Stimulated activated CD8-positive, alpha-beta memory T cell treated with anti-CD3 and anti-CD28 coated beads, Interleukin-7, amount 100 ng/mL, for 4 hours (primary cell): ENCODE measurements at places on chromosomes 5 and 9.
A peak's percentile ranks its signal among the peaks of the same experiment; 100 is the strongest.

DNA sequence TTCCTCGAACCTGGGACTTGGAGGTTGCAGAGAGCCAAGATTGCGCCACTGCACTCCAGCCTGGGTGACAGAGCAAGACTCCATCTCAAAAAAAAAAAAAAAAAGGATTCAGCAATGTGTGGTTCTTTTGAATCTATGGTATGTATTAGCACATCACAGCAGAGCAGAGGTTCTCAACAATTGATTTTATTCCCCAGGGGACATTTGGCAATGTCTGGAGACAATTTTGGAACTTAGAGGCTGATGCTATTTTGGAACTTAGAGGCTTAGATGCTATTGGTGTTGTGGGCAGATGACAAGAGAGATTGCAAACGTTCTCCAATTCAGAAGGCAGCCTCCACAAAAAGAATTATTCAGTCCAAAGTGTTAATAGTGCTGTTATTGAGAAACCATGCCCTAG lies 115.2 kb downstream of the TMC1 start:
- no peak for DNase-seq

GRCh38 chr5:180831139-180832093 lies 28.8 kb upstream of the MGAT1 start:
- DNase-seq = peak; percentile 47

GRCh38 chr9:81649475-81650240 lies 39.7 kb downstream of the TLE1 start:
- DNase-seq = no peak

- no peak for DNase-seq
Measured at GRCh38 chr5:114243281-114243971, 118.4 kb upstream of the KCNN2 start.

DNA sequence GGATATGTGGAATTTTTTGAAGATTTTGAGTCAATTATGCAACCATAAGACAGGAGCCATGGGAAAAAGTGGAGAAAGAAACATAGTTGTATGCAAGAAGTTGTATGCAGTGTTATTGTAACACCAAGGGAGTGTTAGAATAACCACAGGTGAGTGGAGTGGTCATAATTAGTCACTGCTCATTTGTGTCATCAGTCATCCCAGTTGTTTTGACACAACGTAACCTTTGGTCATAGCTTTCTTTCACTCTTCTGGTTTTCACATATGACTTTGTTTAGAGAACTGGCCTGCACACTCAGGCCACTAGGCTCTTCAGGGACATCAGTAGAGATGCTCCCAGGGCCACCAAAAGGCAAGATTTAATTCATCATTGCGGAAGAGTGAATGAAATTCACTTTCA lies 158.7 kb upstream of the HMHB1 start:
- no peak for DNase-seq
